ENCODE measurements at places on chromosomes 16 and 17. TPM values are rescaled to one million over a fixed set of nuclear protein-coding genes. Genes with fewer than 3 reads are reported as not detected.

Gene GUCY2D
- not detected for total RNA-seq

Gene MYH2
- total RNA-seq = 43.8 TPM

Gene ABCA10
- 17.7 TPM for total RNA-seq

Gene KRT15
- total RNA-seq = not detected

Gene NPW
- not detected for total RNA-seq

Gene KRT222
- total RNA-seq = 0.52 TPM

Gene NETO2
- 3.7 TPM for total RNA-seq

Gene TMEM98
- 27.1 TPM for total RNA-seq

Gene PKMYT1
- 2.1 TPM for total RNA-seq

Gene SKAP1
- total RNA-seq = 1.0 TPM

Gene EXOC3L1
- total RNA-seq = 5.2 TPM

Gene ZNF597
- total RNA-seq = 2.1 TPM

Gene ALG1
- 13.6 TPM for total RNA-seq

Gene ENPP7
- total RNA-seq = not detected

Gene SLFN14
- 1.0 TPM for total RNA-seq

Gene RABEP2
- total RNA-seq = 11.0 TPM

Gene IFI35
- 11.5 TPM for total RNA-seq

Gene MILR1
- total RNA-seq = 10.4 TPM

Gene SIAH1
- total RNA-seq = 53.8 TPM

Gene PRR35
- total RNA-seq = not detected

Gene SP2
- total RNA-seq = 0.52 TPM

Gene ZDHHC7
- 19.8 TPM for total RNA-seq

Gene NRN1L
- total RNA-seq = 1.0 TPM

Gene DNAAF1
- not detected for total RNA-seq

Measured in skeletal muscle tissue (tissue), 5 donors.